Pulmonary artery endothelial cell (primary cell): ENCODE measurements at places on chromosomes 11 and 22. TPM values are rescaled to one million over a fixed set of nuclear protein-coding genes. Genes with fewer than 3 reads are reported as not detected.

Gene SPDYC
- not detected in 2 replicates for total RNA-seq

GRCh38 chr11:61541598-61541997 is 33.0 kb downstream of the LRRC10B start:
- DNase-seq, result no peak

GRCh38 chr22:49432897-49433443 is 394.7 kb downstream of the BRD1 start:
- no peak for DNase-seq

- no peak for DNase-seq
Observed at GRCh38 chr22:39432361-39432811, 24.4 kb upstream of the MGAT3 start.

- no peak for DNase-seq
Observed at GRCh38 chr11:130282111-130282510, 32.6 kb downstream of the ZBTB44 start.

- peak; percentile 22 for DNase-seq
Observed at GRCh38 chr22:25153961-25154666, 45.5 kb upstream of the CRYBB3 start.

- DNase-seq, result no peak
Observed at GRCh38 chr11:12731841-12732336, 57.7 kb downstream of the TEAD1 start.

GRCh38 chr11:46337626-46338345 is 9.5 kb upstream of the DGKZ start:
- DNase-seq, result no peak

DNA sequence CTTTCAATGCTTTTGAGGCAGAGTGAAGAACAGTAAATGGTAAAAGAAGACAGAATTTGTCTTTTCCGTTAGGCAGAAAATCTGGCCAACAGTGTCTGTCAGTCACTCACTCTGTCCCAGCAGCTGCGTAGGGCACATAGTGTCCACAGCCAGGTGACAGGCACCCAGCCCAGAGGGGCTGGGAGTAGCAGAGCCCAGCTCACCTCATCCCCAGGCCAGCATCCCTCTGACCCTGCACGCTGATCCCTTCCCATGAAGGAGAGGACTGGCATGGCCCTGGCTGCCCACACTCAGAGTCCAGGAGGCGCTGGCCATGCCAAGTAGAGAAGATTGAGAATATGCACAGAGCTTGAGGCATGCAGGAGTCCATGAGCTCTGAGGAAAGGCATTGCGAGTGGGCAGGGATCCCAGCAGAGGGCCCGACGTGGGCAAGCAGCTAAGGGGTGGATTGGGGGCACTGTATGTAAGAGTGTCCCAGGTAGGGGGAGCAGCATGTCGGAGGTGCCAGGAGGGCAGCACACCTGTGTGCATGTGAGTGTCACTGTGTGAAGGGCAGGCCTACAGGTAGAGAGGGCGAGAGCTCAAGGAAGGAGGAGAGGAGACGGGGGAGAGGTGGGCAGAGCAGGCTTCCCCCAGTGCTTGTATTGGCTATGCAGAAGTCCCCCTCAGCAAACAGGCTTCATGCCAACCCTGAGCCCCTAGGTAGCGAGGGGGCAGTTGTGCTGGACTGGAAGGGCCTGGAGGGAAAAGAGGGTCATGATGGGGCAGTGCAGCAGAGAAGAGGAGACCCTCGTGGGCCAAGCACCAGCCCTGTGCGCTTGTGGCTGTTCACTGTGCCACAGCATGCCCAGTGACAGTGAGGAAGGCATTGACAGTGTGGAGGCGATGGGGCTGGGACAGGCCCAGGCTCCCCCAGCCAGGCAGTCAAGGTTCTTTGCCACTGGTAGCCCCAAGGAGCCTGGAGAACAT is 133.8 kb downstream of the OSBP2 start:
- DNase-seq, result no peak

DNA sequence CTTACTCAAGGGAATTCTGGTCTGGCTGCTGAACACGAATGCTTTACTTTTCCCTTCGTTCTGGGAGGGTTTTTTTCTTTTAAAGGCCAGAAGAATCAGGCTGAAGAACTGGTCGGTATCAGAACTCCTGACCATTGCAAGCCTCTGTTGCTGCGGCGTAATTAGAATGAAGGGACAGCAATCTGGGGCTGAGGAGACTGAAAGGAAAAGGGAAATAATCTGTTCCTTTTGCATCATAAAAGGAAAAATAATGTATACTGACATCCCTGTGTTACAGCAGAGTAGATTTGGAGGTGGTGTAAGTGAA is 670 bp downstream of the SC5D start:
- no peak for DNase-seq

DNA sequence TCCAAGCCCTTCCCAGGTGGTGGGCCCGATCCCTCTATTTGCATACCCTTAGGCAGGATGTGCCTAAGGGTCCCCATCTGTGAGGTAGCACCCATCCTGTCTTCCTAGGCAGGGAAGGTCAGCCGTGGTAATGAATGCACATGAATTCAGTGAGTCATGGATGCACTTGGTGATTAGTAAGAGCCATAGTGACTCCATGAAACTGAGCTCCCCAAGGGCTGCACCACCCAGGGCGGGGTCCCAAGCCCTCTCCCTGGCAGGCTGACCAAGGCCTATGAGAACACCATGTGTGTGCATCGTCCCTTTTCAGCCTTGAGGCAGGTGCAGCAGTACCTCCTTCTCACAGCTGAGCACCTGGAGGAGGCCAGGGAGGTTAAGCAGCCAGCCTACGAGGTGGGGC is 15.6 kb upstream of the SUSD2 start:
- DNase-seq, result no peak

DNA sequence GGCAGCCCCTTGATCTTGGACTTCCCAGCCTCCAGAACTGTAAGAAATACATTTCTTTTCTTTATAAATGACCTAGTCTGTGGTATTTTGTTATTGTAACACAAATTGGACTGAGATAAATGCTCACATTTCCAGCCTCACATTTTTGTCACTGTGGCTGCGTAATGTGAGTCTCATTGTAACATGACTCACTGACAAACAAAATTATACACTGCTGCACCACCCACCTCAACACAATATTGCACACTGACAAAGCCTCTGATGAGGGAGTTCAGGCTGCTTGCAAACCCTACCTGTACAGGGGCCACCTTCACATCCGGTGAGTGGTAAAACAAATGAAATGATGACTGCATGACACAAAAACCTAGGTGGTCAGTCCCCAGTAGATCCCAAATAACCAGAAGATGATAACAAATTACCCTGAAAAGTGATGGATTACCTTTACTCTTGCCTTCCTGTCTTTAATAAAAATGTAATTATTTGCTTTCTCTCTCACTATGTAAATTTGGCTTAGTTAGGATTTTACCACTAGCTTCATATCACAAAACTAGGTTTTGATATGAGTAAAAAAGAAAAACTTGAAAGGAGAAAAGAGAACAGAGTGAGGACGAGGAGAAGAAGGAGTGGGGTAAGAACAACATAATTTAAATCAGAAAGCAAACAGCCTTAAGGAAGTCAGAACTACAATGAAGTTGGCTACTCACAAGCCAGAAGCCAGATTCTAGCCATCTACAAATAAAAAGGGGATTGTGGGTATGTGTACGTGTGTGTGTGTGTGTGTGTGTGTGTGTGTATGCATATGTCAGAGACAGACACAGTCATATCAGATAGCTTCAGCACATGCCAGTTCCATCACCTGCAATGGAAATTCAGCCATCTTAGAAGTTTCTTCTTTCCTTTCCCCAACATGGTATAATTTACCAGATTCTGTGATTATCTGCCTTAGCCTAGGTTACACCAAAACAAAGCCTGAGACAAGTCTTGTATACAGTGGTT is 53.4 kb upstream of the SESN3 start:
- no peak for DNase-seq

GRCh38 chr22:46036558-46037408 is 59.8 kb upstream of the WNT7B start:
- DNase-seq, result no peak
